ENCODE measurements at places on chromosomes 12 and 14. TPM values are rescaled to one million over a fixed set of nuclear protein-coding genes. Genes with fewer than 3 reads are reported as not detected.

Gene SDR9C7
- not detected for polyA plus RNA-seq

Gene DPY19L2
- 0.22 TPM for polyA plus RNA-seq

Gene RNASE3
- not detected for polyA plus RNA-seq

Gene PLEKHD1
- polyA plus RNA-seq: not detected

Gene GUCY2C
- 0.44 TPM for polyA plus RNA-seq

Gene STAC3
- polyA plus RNA-seq: 2.1 TPM

Gene HOXC6
- polyA plus RNA-seq: not detected

Gene SCNN1A
- not detected for polyA plus RNA-seq

Gene RND1
- polyA plus RNA-seq: 1.5 TPM

Gene CDH24
- polyA plus RNA-seq: 0.13 TPM

Gene NTS
- not detected for polyA plus RNA-seq

Gene DCN
- 0.33 TPM for polyA plus RNA-seq

Gene RARG
- polyA plus RNA-seq: 3.2 TPM

All from GM12878 (cell line).